ENCODE measurements at places on chromosomes 2 and 18. TPM values are rescaled to one million over a fixed set of nuclear protein-coding genes. Genes with fewer than 3 reads are reported as not detected.

GRCh38 chr2:200467806-200468681 lies 41.8 kb downstream of the KCTD18 start:
- DNase-seq: peak; percentile 93

DNA sequence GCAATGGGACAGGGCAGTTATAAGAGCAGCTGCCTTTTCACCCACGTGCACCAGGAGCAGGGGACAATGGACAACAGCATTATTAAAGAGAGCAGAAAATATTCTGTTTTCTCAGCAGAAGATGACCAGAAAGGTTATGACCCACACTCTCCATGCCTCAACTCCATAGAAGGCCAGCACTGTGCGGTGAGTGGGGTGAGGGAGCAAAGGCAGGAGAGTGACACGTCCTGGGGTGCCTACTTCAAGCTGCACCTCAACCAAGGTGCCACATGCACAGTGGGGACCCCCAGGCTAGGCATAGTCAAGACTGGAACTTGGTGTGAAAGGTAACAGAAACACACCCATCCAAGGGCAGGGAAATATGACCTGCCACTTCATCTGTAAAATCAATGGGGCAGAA lies 50.4 kb downstream of the POLR1A start:
- DNase-seq: no peak

Gene VSNL1
- total RNA-seq: 2.4 TPM

DNA sequence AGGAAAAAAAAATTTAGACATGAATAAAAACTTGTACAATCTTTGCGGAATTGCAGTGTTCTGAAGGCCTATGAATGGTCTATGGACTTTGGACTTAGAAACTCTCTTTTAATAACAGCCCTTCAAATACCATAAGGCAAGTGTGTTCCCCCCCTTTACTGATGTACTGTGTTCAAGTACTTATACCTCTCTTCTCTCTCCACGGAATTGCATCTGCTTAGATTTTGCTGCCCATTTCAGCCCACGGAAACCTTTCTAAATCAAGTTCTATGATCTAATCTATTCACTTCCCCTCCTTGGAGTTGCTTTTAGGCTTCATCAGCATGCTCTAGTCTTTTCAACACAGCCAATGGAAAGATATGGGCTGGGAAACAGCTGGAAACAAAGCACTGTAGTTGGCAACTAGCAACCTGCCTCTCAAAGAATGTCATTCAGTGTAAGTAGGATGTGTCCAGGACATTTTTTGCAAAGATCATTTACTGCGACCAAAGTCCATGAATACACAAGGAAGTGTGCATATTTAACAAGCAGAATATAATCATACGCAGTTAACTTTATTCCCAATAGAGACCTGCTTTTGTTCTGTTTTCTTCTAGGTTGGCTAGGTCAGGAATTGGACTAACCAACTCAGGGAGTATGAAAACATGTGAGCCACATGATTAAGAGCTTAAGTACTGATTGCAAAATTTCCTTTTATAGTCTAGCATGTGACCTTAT lies 58.0 kb downstream of the SLC40A1 start:
- no peak for DNase-seq
